GF-D8 (cell line): ENCODE measurements at places on chromosomes 13 and 19.

- no peak for DNase-seq
Measured at GRCh38 chr13:41345914-41346589, 35.0 kb downstream of the NAA16 start.

- DNase-seq: no peak
Measured at GRCh38 chr13:105464249-105464648, 1071.2 kb downstream of the EFNB2 start.

- DNase-seq: no peak
Measured at GRCh38 chr19:34560229-34560628, 78.7 kb downstream of the WTIP start.

DNA sequence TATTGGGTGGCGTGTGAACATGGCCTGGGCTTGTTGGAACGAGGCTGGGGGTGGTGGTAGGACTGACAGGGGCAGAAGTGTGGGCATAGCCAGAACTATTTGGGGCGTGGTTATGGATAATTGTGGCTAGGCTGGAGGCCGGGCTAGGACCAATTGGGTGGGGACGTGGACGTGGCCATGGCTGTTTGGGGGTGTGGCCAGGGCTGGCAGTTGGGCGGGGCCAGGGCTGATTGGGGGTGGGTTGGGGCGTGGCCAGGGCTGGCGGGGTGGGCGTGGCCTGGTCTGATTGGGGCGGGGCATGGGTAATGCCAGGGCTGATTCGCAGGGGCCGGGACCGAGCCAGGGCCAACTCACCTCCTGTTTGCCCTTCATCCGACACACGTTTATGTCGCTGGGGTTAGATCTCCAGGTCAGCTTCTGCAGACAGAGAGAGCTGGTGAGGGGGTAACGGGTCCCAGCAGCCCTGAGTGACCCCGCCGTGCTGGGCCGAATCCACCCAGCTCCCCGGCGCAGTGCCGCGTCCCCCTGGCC lies 2.8 kb downstream of the SEMA6B start:
- no peak for DNase-seq

DNA sequence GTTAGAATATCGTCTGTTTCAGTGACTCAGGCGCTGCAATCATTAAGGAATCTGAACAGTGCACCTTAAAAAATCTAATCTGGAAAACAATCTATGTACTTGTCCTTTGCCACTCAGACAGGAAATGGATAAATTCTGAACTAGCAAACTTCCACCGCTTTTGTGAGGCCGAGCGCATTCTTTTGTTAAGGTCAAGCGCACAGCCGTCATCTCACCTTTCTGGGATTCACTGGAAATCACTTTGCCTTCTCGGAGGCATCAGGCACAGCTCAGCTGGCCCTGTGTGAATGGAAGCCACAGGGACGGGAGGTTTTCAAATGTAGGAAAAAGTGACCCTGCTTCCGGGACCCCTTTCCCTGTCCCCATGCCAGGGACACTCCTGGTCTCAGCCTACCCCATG lies 28.2 kb upstream of the SPACA7 start:
- DNase-seq: no peak

DNA sequence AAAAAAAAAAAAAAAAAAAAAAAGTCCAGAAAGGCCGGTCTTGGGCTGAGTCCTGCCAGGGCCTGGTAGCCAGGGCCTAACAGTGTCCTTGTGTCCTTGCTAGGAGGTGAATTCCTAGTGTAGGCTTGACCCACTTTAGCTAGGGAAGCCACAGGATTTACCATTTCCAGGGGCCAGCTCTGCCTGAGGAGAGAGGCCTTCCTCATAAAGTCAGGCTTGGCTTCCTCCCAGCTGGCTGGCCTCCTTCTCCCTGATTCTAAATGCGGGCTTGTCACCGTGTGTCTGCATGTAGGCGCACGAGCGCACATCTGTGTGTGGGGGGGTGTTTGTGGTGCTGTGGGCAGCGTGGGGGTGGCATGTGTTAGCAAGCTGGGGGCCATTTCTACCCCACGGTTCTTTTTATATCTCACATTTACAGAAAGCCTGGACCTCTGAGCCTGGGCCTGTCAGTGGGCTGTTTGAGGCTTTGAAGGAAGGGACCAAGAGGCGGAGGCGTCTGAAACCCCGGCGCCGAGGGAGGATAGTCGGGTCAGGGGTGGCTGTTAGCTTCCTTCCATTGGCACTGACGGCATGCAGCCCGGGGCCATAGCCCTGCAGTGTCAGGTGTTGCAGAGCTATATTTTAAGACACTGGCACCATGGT lies 31.7 kb downstream of the IER2 start:
- peak; percentile 55 for DNase-seq

DNA sequence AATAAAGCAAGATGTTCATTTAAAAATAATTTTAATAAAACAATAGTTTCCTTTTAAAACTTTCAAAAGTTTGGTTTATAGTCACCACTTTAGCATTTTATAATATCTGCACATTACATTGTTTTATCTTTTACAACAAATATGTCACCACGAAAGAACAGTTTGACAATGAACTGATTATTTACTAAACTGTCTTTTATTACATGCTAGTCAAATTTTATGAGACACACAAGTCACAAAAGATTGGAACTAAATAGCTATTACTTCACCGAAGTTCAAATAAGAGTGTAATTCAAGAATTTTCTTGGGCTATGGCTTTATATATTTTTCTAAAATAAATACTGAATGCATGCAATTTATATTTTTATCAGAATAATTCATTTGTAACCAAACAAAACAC lies 57.5 kb upstream of the EEF1AKMT1 start:
- no peak for DNase-seq

GRCh38 chr13:111117289-111117688 lies 2.2 kb downstream of the ARHGEF7 start:
- DNase-seq: no peak
